ENCODE measurements at places on chromosomes 2 and 18. TPM values are rescaled to one million over a fixed set of nuclear protein-coding genes. Genes with fewer than 3 reads are reported as not detected.

INPP4A gene
- total RNA-seq = 54.6 TPM

ADAM23 gene
- total RNA-seq = 0.15 TPM

SCN7A gene
- not detected for total RNA-seq

COBLL1 gene
- total RNA-seq = not detected

DNA sequence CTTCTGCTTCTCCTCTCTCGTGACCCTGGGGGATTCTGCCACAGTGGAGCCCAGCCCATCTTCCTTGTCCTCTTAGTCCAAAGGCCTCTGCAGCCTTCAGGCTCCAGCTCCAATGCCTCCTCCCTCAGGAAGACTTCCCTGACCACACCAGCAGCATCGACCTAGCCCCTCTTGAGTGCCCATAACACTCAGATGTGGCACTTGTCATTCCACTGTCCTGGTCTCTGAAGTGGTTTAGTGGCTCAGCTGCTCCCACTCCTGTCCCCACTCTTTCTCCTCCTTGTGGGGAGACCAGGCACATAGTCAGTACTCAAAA, 97.5 kb downstream of the STPG4 start:
- H3K36me3 ChIP-seq = peaks cover 31% of the 10 kb centered on the region
- H3K4me3 ChIP-seq = no peak overlapping the region
- H3K4me1 ChIP-seq = peaks cover 21% of the 10 kb centered on the region
- no peak for DNase-seq
- peak overlapping the region; percentile 35 for H3K27ac ChIP-seq

- no peak overlapping the region for H3K4me3 ChIP-seq
- H3K27me3 ChIP-seq = no peaks in the 10 kb centered on the region
- no peaks in the 10 kb centered on the region for H3K36me3 ChIP-seq
- no peak overlapping the region for H3K27ac ChIP-seq
- H3K4me1 ChIP-seq = no peaks in the 10 kb centered on the region
- DNase-seq = no peak
These were observed 398.5 kb downstream of the CDH2 start for GRCh38 chr18:27778441-27778840.

GRCh38 chr18:13910501-13910900, 4.8 kb downstream of the MC2R start:
- peaks cover 2% of the 10 kb centered on the region for H3K27me3 ChIP-seq
- no peak for DNase-seq
- no peaks in the 10 kb centered on the region for H3K4me1 ChIP-seq
- H3K4me3 ChIP-seq = no peak overlapping the region

DNA sequence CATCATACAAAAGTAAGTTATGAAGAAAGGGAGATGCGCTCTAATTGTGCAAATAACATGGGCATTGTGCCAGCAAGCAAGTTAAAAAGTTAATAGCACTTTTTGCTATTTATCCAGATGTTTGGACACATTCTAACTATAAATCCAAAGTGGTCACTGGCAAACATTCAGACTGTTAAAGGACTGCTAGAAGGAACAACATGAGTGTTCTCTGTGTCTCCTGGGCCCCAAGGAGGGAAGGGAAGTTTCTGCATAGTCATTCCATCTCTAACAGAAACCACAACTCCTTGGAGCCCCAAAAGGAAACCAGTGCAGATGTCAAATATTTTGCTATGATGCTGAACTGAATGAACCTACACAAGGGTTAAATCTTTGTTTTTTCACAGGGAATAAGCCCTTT, 213.3 kb upstream of the HNRNPA3 start:
- no peak for DNase-seq
- H3K4me3 ChIP-seq = no peak overlapping the region
- peaks cover 4% of the 10 kb centered on the region for H3K27me3 ChIP-seq
- H3K27ac ChIP-seq = no peak overlapping the region
- peaks cover 29% of the 10 kb centered on the region for H3K4me1 ChIP-seq

- peak; percentile 55 for DNase-seq
- no peak overlapping the region for H3K27ac ChIP-seq
- H3K4me1 ChIP-seq = no peaks in the 10 kb centered on the region
- H3K27me3 ChIP-seq = no peaks in the 10 kb centered on the region
These were observed 18.8 kb downstream of the KLHL41 start for GRCh38 chr2:169528271-169528701.

- peak overlapping the region; percentile 45 for H3K4me3 ChIP-seq
- no peak for DNase-seq
- H3K4me1 ChIP-seq = peaks cover 89% of the 10 kb centered on the region
- H3K36me3 ChIP-seq = peaks cover 34% of the 10 kb centered on the region
- no peaks in the 10 kb centered on the region for H3K27me3 ChIP-seq
These were observed 36.7 kb downstream of the TRABD2A start for GRCh38 chr2:84844141-84844540.

DNA sequence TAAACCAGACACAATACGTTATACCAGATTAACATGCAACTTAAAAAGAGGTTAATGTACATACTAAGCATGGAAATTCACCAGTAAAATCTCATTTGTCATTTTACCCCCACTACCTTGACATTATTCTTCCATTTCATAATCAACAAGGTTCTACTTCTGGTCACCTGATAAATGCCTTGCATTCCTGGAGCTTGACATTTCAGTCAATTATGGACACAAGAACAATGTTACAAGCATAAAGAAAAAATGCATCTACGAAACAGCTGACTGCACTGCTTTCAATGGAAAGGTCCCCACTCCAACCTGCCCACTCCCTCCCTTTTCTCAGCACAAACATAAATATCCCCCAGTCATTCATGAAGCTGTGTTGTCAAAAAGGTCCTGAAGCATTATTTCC, 31.4 kb downstream of the ARL5A start:
- no peak overlapping the region for H3K4me3 ChIP-seq
- peak overlapping the region; percentile 4 for H3K27ac ChIP-seq
- DNase-seq = no peak
- peaks cover 26% of the 10 kb centered on the region for H3K36me3 ChIP-seq
- H3K4me1 ChIP-seq = no peaks in the 10 kb centered on the region

DNA sequence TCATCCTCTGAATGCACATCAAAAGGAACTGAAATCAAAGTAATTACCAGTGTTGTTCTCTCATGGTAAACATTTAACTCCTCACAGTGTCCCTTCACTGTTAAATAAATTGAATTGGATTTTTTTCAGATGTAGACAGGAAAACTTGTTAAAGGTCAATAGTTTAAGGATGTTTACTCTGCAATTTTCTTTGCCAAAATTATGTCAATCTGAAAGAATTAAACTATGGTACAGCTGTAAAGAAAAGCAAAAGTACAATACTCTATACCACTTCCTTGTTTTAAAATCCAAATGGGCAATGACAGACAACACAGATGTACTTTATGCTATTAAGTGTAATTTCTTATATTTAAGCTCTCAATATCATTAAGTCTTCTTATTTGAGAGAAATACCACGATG, 153.2 kb downstream of the WDPCP start:
- H3K4me1 ChIP-seq = no peaks in the 10 kb centered on the region
- H3K36me3 ChIP-seq = no peaks in the 10 kb centered on the region
- H3K4me3 ChIP-seq = no peak overlapping the region

Measured in activated T-helper 1 cell treated with anti-CD3 and anti-CD28 coated beads, Interleukin-12 subunit alpha, Interleukin-12 subunit beta, Interleukin-2, Interleukin-4 antibody, amounts not matched to agents 30 ng/mL and 10 ng/mL and 1 ng/mL, durations not matched to agents 14 hours and 24 hours and 36 hours (primary cell).